ENCODE measurements at places on chromosomes 16 and 17.
A peak's percentile ranks its signal among the peaks of the same experiment; 100 is the strongest.

GRCh38 chr16:74832228-74832627 lies 57.6 kb upstream of the FA2H start:
- DNase-seq = no peak

DNA sequence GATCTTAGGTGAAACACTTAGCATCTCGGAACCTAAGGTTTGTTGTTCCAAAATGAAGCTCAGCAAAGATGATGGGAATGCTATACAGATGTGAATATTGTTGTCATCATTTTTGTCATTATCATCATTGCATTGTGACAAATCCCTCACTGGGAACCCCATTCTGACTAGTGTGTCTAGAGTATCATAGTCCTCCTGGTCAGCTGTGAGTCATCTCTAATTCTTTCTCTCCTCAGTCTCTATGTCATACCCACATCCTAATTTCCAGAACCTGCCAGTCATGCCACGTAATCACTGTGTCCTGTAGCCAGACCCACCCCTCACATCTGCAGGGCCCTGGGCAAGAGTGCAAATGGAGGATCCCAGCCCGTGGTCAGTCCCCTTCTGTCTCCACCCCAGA lies 60.5 kb upstream of the CLEC3A start:
- no peak for DNase-seq

GRCh38 chr17:28475151-28475900 lies 1.9 kb downstream of the SLC13A2 start:
- DNase-seq = no peak

- DNase-seq = no peak
These were observed 11.6 kb downstream of the GLIS2 start for GRCh38 chr16:4327386-4328045.

DNA sequence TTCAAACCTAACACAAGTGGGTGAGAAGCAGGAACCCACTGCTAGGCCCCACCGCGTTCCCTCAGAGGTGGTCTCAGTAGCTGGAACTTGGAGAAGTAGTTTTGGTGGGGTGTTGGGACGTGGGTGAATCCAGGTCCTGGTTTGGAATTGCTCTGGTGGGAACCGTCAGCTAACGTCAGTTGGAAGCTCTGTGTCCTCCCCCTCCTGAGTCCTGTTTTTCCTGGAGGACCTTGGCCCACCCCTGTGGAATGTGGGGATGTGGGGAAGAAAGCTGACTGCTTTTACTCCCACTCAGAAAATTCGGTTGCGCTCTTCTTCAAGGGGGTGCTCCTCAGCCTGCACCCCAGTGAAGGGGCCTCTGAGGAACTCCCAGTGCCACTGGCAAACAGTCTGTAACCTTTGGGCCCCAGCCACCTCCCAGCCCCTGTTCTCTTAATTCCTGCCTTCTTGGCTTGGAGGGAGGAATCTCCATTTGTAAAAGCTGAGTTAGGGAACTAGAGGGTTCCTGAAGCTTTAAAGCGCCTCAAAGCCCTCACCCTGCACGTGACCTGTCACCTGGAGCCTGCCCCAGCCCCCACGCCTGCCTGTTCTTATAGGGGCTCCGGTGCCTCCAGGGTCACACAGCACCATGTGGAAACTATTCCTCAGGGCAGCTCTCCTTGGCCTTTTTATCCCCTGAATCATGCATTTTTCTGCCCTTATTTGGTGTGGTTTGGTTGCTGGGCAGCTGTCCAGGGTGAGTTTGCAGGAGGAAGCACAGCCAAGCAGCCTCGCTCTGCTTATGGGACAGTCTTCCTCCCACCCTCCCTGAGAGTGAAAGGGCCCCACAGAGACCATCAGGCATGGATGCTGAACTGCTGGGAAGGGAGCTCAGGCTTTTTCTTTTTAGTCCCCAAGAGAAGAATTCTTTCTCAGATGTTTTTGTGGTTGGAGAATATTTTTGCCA lies 16.2 kb upstream of the NAGLU start:
- peak; percentile 91 for DNase-seq

- DNase-seq = no peak
These were observed 11.9 kb downstream of the SEC14L5 start for GRCh38 chr16:4970010-4970409.

- DNase-seq = no peak
These were observed 8.8 kb downstream of the ITGB4 start for GRCh38 chr17:75730065-75730464.

- DNase-seq = no peak
These were observed 145.8 kb downstream of the SPACA3 start for GRCh38 chr17:33137426-33137825.
